Cardiac fibroblast (primary cell): ENCODE measurements at places on chromosomes 6 and 20.

DNA sequence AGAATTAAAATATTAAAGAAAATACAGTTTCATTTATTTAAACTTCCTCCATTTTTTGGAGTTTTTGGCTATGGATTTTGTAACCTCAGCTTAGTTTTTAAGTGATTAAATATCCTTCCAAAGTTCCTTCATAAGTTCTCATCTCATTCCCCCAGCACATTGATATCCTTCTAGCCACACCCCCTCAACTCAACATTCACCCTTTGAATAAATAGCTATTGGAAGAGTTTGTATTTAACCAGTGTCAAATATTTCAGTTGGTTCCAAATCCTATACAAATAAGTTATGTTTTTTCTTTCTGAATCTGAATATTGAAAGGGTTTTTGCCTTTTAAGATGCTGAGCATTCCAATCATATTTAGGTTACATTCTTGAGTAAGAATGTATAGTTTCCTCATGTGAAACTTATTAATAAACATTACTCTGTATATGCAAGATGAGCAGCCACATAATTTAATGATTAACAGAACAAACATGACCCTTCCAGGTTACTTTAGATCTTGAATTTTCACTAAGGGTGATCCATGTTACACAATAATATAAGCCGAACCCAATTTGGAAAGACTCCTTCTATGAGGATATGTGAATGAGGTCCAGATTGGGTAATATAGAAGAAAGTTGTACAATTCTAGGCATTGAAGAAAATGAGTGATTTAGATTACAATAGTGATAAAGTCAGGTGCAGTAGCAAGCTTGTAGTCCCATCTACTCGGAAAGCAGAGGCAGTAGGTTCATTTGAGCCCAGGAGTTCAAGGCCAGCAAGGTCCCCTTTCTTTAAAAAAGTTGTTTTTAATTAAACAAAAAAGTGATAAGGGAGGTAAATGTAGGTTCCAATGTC, 13.6 kb downstream of the GLYATL3 start:
- no peak for DNase-seq

GRCh38 chr20:59809630-59810448, 123.6 kb downstream of the SYCP2 start:
- DNase-seq: no peak

- DNase-seq: no peak
Observed at GRCh38 chr20:53064935-53065334, 92.8 kb downstream of the TSHZ2 start.

DNA sequence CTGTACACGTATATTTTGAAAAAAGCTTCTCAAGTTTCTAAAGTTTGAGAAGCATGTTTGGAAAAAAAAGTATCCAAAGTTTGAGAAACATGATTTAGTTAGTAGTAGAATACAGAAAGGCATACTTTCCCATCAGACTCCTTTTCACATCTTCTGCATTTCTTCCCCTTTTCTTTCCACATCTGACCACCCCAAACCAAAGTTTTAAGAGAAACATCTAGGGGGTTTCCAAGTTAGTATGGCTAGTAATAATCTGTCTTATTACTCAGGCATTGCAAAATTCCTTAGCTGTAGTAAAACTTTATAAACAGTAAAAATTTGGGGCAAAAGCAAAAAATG, 63.0 kb upstream of the IL20RA start:
- DNase-seq: no peak
